Esophagus mucosa (tissue), 1 donor: ENCODE measurements at places on chromosomes 16 and 17.

DNA sequence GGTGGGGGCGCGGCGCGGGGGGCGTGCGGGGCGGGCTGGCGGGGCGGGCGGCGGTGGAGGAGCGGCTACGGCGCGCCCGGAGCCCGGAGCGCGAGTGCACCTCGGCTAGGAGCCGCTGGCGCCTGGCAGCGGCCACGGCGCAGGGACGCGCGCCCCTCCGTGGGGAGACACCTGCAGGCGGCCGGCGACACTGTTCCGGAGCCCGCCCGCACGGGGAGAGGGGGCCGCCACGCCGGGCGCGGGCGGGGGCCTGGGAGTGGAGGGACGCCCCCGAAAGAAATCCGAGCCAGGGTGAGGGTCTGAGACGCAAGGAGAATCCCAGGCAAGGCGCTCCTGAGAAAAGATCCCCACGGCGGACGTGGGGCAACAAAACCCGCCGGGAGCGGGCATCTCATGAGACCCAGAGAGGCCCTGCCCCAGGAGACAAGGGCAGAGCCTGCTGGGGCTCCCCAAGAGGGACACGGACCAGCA is at the start of gene GSG1L:
TSS of gene GSG1L (minus strand) at position 124 of the 471 bp plus-strand sequence. CDS start 290 bp downstream, outside the sequence.
- ATAC-seq, result no peak

DNA sequence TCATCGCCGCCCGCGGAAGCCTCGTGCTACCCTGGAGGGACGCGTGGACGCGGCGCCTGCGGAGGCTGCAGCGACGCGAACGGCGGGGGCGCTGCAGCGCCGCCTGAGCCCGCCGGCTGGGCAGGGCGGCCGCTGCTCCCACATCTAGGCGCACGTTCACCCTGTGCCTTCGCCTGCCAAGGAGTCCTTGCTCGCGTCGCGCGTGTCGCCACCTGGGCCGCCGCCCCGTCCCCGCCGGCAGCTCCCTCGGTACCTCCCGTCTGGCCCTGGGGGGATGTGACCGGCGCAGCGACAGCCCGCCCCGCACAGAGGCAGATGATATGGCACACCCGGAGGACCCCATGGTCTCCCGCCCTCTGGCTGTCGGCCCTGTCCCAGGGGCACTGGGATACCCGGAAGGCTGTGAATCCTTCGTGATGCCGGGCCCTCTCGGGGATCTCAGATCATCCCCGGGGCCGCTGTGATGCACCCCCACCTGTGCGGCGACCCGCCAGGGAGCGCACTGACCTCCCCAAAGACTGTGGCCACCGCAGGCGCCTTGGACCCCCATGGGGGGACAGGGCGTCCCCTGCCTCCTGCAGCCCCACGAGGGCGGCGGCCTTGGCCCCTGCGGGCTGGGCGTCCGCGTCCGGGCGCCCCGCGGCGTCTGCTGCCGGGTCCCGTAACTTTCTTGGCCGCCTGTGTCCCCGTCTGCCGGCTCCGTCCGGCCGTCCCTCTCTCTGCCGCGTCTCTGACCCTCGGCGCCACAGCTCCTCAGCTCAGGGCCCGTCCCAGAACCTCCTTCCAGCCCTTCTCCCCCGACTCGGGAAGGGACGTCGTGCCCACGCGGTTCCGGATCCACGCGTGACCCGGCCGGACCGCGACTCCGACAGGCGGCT is 689 bp upstream of the TBC1D24 start:
- ATAC-seq, result peak; percentile 54

- no peak for ATAC-seq
Measured at GRCh38 chr16:49352892-49353291, 20.7 kb upstream of the C16orf78 start.

- peak; percentile 66 for ATAC-seq
Measured at GRCh38 chr17:78378225-78379130, at the start of gene PGS1. Gene PGS1 (plus strand): TSS chr17:78378649. CDS start chr17:78378666, 17 bp downstream.

- ATAC-seq, result no peak
Measured at GRCh38 chr17:31824766-31825360, 34.2 kb downstream of the COPRS start.
